Kidney epithelial cell (primary cell): ENCODE measurements at places on chromosomes 13 and 19. TPM values are rescaled to one million over a fixed set of nuclear protein-coding genes. Genes with fewer than 3 reads are reported as not detected.

Gene ZNF497
- total RNA-seq, result 0.58 and 3.1 TPM in 2 replicates

Gene CD79A
- 0.27 TPM in 1 of 2 replicates, not detected in the other for total RNA-seq

Gene ZNF626
- 15.5 and 18.9 TPM in 2 replicates for total RNA-seq

Gene ZNF577
- total RNA-seq, result 4.0 and 10.2 TPM in 2 replicates

Gene PROZ
- not detected in 2 replicates for total RNA-seq

Gene ARRDC2
- 8.4 and 12.5 TPM in 2 replicates for total RNA-seq

Gene IFI30
- 9.2 and 14.1 TPM in 2 replicates for total RNA-seq

Gene PRDX2
- 366 and 396 TPM in 2 replicates for total RNA-seq

Gene ELSPBP1
- total RNA-seq, result not detected in 2 replicates

Gene ZNF723
- not detected in 2 replicates for total RNA-seq

Gene RASGRP4
- total RNA-seq, result not detected in 2 replicates

Gene VSIG10L
- total RNA-seq, result 1.1 and 1.5 TPM in 2 replicates

Gene PSG7
- total RNA-seq, result not detected in 2 replicates

Gene GNA15
- total RNA-seq, result 1.5 and 2.3 TPM in 2 replicates

Gene ZNF844
- 4.1 and 4.7 TPM in 2 replicates for total RNA-seq

Gene KDM4B
- total RNA-seq, result 21.2 and 28.1 TPM in 2 replicates

Gene PSG1
- not detected in 2 replicates for total RNA-seq

Gene LAIR2
- total RNA-seq, result not detected in 2 replicates

Gene BST2
- total RNA-seq, result 38.2 and 41.4 TPM in 2 replicates

Gene ZNF793
- total RNA-seq, result 3.4 and 7.7 TPM in 2 replicates

Gene FCHO1
- 1.5 and 3.8 TPM in 2 replicates for total RNA-seq

Gene OR7A5
- not detected in 2 replicates for total RNA-seq

Gene CLDND2
- not detected in 2 replicates for total RNA-seq

Gene SIGLEC8
- total RNA-seq, result not detected in 2 replicates

Gene CERS1
- 2.3 and 2.9 TPM in 2 replicates for total RNA-seq

Gene CGB3
- not detected in 2 replicates for total RNA-seq

Gene FDX2
- total RNA-seq, result 43.5 and 73.5 TPM in 2 replicates

Gene DPF1
- total RNA-seq, result 1.5 and 2.1 TPM in 2 replicates

Gene C19orf81
- 4.4 and 16.5 TPM in 2 replicates for total RNA-seq

Gene CRX
- not detected in 2 replicates for total RNA-seq

Gene FXYD1
- total RNA-seq, result not detected in 2 replicates

Gene KHSRP
- total RNA-seq, result 175 and 211 TPM in 2 replicates

Gene WTIP
- 33.4 and 50.5 TPM in 2 replicates for total RNA-seq

Gene EDNRB
- total RNA-seq, result 0.21 and 0.75 TPM in 2 replicates

Gene LYPD5
- 0.41 and 0.63 TPM in 2 replicates for total RNA-seq

Gene RPL18
- 2,979 and 3,293 TPM in 2 replicates for total RNA-seq

Gene FXYD7
- not detected in 2 replicates for total RNA-seq

Gene FNDC3A
- 63.6 and 68.7 TPM in 2 replicates for total RNA-seq

Gene ADGRE2
- total RNA-seq, result 0.21 and 0.27 TPM in 2 replicates

Gene ZNF571
- total RNA-seq, result 2.7 and 3.3 TPM in 2 replicates

Gene PSG2
- not detected in 2 replicates for total RNA-seq

Gene KLK8
- total RNA-seq, result 3.1 and 7.1 TPM in 2 replicates
